NCI-H1048 (cell line): ENCODE measurements at places on chromosomes 16 and 17.

DNA sequence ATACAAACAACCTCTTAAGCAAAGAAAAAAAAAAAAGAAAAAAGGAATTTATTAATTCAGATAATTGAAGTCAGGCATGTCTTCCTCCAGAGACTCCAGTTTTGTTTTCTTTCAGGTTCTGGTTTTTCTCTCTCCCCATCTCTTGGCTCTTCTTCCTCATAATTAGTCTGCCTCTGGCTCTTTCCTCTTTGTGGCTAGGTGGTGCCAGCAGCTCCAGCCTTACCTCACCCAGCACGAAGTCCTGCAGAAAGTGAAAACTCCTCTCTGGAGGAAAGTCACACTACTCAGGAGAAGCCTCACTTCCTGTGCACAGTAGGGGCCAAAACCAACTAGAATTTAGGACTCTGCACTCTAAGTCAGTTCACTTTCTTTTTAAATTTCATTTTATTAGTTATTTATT is 10.3 kb upstream of the NFAT5 start:
- DNase-seq: no peak

DNA sequence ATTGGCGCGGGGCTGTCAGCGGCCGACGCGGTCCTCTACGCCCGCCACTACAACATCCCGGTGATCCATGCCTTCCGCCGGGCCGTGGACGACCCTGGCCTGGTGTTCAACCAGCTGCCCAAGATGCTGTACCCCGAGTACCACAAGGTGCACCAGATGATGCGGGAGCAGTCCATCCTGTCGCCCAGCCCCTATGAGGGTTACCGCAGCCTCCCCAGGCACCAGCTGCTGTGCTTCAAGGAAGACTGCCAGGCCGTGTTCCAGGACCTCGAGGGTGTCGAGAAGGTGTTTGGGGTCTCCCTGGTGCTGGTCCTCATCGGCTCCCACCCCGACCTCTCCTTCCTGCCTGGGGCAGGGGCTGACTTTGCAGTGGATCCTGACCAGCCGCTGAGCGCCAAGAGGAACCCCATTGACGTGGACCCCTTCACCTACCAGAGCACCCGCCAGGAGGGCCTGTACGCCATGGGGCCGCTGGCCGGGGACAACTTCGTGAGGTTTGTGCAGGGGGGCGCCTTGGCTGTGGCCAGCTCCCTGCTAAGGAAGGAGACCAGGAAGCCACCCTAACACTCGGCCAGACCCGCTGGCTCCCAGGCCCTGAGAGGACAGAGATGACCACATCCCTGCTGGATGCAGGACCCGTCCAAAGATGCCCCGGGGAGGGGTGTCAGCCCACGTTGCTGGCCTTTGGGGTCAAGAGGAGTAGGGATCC is 2.4 kb upstream of the NECAB2 start:
- no peak for DNase-seq

GRCh38 chr17:77892469-77893143 is 65.9 kb upstream of the TNRC6C start:
- DNase-seq: no peak

DNA sequence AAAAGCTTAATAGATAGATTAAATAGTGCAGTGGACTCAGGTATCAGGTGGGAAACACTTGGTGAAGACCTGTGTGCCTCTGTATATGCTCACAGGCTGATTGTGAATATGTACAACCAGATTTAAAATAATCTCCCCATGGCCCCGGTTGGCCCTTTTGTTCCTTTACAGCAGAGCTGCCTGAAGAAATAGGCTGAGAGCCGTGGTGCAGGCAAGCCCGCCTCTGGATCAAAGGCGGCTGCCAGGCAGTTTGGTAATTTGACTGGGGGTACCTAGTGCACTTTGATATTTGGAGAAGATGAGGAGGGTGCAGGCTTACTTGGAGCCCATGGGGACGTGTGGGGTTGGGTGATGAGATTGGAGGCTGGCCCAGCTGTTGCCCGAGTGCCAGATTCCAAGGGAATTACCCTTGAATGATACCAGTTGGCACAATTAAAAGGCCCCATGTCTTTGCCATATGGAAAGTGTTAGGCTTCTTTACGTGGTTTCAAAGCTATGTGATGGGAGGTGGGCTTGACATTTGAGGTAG is 5.0 kb downstream of the NKD1 start:
- no peak for DNase-seq

- DNase-seq: no peak
Observed at GRCh38 chr17:6503641-6504195, 52.6 kb downstream of the PITPNM3 start.

DNA sequence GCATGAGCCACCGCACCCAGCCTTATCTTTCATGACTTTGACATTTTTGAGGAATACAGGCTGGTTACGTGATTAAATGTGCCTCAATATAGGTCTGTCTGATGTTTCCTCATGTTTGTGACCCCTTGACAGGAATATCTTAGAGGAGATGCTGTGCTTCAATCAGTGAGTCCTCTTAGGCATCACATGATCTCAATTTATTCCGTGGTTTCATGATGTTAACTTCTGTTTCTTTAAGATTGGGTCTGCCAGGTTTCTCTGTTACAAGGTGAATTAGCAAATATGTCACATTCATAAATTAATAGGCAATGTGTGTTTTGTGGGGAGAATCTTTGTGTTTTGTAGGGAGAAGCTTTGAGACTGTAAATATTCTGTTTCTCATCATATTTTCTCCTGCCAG is 3.3 kb downstream of the STXBP4 start:
- no peak for DNase-seq

- no peak for DNase-seq
Observed at GRCh38 chr17:77796176-77796860, 162.2 kb upstream of the TNRC6C start.

GRCh38 chr17:2337544-2338314 is 428 bp downstream of the SGSM2 start:
- DNase-seq: no peak

GRCh38 chr16:9138731-9139501 is 47.5 kb downstream of the HAPSTR1 start:
- DNase-seq: no peak

DNA sequence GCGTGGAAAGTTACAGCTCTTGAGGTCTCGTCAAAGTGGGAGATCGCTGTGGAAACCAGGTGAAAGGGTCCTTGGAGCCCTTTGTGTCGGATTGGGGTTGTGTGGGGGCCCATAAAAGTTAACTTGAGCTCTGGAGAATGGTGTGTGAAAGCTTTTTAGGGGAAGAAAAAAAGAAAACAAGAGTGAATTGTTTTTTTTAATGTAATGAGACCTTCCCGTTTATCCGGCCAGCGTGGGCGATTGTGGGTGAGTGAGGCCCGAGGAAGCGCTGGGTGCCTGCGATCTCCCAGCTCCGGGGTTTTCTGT is 150.6 kb downstream of the MSI2 start:
- DNase-seq: no peak

- DNase-seq: no peak
Observed at GRCh38 chr17:82528484-82529265, 9.1 kb downstream of the FOXK2 start.

DNA sequence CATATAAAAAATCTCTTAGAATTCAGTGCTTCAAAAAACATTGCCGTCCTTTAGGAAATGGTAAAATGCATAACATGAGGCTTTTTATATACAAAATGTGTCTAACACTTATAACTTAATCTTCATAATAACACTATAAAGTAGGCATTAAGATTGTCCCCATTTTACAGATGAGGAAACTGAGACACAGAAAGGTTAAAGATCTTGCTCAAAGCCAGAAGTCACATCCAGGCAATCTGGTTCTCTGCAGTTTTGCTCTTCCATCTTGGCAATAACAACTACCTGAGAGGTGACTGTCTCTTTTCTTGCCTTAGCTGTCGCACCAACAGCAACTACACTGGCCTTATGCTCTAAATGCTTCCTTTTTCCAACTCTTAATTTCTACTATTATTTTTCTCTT is 24.5 kb downstream of the AP1G1 start:
- no peak for DNase-seq
